ENCODE measurements at places on chromosomes 12 and 14.

DNA sequence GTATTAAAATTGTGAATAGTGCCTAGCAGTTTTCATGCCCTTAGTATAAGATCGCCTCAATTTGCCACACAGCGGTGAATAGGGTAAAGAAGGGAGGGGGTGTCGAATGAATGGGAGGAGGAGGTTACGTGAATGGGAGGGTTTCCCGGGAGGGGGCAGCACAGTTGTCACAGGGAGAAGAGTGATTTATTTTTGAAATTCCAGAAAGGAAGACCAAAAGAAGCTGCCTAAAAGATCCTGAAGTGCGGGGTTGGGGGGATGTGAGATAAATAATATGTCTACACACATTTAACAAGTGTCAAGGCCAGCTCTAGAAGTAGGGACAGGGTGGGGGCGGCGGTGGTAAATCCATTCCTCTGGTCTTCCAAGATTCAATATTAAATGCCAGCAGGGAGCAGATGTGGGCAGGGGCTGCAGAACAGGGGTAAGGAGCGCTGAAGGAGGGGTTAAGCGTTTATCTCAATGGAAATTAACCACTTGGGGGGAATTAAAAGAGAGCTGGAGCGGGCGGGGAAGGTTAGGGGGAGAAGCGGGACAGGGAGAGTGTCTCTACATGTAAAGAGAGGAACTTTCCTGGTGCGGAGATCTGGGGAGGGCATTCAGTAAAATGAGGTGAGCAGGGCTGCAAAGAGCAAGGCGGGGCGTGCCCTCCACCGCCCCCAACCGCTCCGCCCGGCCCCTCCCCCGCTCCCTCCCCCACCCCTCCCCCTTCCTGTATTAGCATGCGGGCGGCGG, 867 bp downstream of the C12orf42 start:
- no peak for DNase-seq

DNA sequence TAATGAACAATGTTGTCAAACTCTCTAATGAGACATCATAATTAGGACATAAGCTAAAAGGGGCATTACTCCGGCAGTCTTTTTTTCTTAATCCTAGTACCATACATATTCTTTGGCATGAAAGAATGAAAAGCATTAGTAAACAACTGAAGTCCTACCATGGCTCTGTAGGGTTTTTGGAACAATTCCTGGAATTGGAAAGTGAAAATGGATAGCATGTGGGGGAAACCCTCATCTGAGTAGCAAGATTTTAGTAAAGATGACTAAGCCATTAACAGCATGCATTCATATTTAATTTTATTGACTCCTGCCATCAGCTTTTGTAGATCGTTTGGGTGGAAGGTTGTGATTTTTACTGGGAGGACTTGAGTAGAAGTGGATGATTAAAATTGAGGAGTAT, 216.2 kb upstream of the PDZRN4 start:
- no peak for DNase-seq

DNA sequence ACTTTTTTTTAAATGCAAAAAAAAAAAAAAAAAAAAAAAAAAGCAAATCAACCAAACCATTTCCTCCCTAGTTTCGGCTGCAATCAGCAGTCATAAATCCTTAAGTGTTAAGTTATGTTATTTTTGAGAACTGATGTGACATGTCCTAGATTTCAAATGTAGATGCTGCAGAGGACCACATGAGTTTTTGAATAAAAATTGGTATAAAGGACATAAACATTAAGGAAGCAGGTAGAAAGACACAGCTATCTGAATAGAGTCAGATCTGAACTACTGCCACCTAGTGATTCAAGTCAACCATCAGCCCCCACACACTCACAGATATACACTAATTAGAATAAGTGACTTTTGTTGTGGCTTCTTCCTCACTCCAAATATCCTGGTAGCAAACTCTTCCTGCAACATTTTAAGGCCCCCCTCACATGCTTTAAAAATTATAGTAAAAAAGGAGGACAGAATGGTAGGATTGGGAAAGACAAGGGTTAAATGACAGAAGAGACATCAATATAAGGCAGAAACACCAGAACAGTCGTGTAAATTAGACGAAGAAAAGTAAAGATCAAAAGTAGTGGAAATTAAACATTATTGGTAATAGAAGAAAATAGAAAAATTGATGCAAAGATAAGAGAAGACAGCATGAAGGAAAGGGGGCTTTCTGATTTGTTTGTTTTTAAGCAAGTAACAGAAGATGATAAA, 394.5 kb upstream of the ATP2B1 start:
- no peak for DNase-seq

DNA sequence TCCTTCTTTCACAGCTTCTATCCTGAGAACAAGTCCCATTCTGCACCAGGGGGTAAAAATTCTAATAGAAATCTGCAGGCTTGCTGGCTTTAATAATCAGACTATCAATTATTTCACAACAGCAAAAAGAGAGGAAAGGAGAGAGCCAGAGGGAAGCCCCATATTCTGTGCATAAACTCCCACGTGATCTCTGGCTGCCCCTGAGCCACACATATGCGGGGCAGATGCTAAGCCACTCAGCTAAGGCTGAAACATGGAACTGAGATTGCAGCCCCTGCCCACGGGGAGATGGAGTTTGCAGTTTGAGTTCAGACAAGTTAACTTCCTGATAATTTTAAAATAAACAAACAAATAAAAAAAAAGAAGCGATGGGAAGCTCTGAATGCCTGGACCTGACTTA, 254.4 kb upstream of the CCDC196 start:
- no peak for DNase-seq

GRCh38 chr14:75200451-75200850, 24.0 kb upstream of the TMED10 start:
- no peak for DNase-seq

- no peak for DNase-seq
Observed at GRCh38 chr14:90857866-90858265, 41.6 kb upstream of the TTC7B start.

- DNase-seq: no peak
Observed at GRCh38 chr12:70467918-70468733, 102.0 kb downstream of the KCNMB4 start.

GRCh38 chr14:60565211-60565610, 56.3 kb downstream of the SIX6 start:
- DNase-seq: no peak

DNA sequence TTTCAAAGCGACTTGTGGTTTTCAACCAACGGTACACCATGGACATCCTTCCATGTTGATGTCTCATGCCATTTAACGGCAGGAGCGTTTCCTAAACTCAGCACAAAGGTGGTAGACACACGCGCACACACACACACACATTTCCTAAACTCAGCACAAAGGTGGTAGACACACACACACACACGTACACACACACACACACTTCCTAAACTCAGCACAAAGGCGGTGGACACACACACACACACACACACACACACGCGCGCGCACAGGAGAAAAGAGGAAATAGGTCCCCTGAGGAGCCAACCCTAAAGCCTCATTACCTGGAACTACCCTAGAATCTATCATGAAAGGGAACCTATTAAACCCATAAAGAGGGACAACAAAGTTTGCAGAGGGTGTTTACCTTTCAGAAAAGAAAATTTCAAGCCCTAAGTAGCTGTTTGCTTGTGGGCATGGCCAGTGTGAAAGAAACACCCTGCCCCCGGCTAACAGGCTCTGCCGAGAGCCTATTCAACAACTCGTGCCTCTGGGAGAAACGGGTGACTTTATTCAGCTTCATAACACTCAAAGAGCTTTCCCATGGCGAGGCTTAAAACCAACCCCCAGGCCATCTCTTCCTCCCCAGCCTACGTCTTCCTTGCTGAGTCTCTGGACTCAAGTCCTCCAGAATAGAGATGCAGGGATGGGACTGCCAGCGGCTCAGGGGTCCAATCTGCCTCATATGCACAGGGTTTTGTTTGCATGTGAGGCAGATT, 31.8 kb downstream of the SLC8B1 start:
- DNase-seq: no peak

GRCh38 chr12:11654338-11654737, 4.9 kb downstream of the ETV6 start:
- DNase-seq: no peak

GRCh38 chr14:80426683-80427082, 215.4 kb upstream of the DIO2 start:
- DNase-seq: no peak

Data from activated T-cell treated with anti-CD3 and anti-CD28 coated beads for 1 hour (primary cell).